ENCODE measurements at places on chromosomes 5 and 9. TPM values are rescaled to one million over a fixed set of nuclear protein-coding genes. Genes with fewer than 3 reads are reported as not detected.

DNA sequence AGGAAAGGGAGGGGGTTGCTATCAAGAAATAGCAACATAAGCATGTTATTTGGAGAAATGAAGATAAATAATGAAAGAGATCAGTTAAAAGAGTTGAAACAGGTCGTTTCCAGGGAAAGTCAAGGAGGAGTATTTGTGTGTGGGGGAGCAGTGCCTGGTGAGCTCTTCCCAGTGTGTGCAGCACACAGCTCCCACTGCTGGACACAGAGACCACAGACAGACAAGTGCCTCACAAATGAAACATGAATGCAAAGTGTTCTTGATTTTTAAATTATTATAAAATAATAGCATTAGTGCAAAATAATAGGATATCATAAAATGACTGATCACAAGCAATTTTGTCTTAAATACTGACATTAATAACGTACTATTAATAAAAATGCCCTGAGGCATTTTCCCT, 40.8 kb downstream of the LIFR start:
- H3K4me3 ChIP-seq, result no peak overlapping the region
- no peaks in the 10 kb centered on the region for H3K4me1 ChIP-seq
- no peak overlapping the region for H3K27ac ChIP-seq

- H3K27ac ChIP-seq, result no peak overlapping the region
- no peak overlapping the region for H3K4me3 ChIP-seq
- no peak for DNase-seq
- no peaks in the 10 kb centered on the region for H3K36me3 ChIP-seq
These were observed 155.3 kb downstream of the COL23A1 start for GRCh38 chr5:178434851-178435250.

- H3K27ac ChIP-seq, result no peak overlapping the region
- peaks cover 51% of the 10 kb centered on the region for H3K4me1 ChIP-seq
- H3K4me3 ChIP-seq, result no peak overlapping the region
- no peak for DNase-seq
- H3K36me3 ChIP-seq, result peaks cover 4% of the 10 kb centered on the region
These were observed 38.9 kb downstream of the PSMB7 start for GRCh38 chr9:124376329-124376728.

Gene TLR4
- 0.52 TPM for total RNA-seq

Gene MARCHF11
- not detected for total RNA-seq
